Fibroblast of lung (primary cell): ENCODE measurements at places on chromosomes 7 and 10. TPM values are rescaled to one million over a fixed set of nuclear protein-coding genes. Genes with fewer than 3 reads are reported as not detected.

The PPP1R3C gene
- total RNA-seq = 94.5 and 125 TPM in 2 replicates

The CPA4 gene
- 6.4 and 20.0 TPM in 2 replicates for total RNA-seq

The AKR1C8 gene
- total RNA-seq = not detected in 2 replicates

The IFIT2 gene
- total RNA-seq = 11.6 and 21.6 TPM in 2 replicates

The CDK5 gene
- total RNA-seq = 25.9 and 27.7 TPM in 2 replicates

The ADARB2 gene
- total RNA-seq = not detected in 2 replicates

The SAMD9 gene
- total RNA-seq = 14.6 and 19.2 TPM in 2 replicates

The MOGAT3 gene
- not detected in 2 replicates for total RNA-seq

The GALNT17 gene
- under 0.01 and 0.26 TPM in 2 replicates for total RNA-seq

The DRGX gene
- total RNA-seq = not detected in 2 replicates

The NT5C3A gene
- 19.3 and 25.3 TPM in 2 replicates for total RNA-seq

The PLCE1 gene
- total RNA-seq = 0.33 and 1.0 TPM in 2 replicates

The ASB10 gene
- total RNA-seq = not detected in 2 replicates

The MUC12 gene
- total RNA-seq = 0.50 and 0.51 TPM in 2 replicates
